ENCODE measurements at places on chromosomes 4 and X. TPM values are rescaled to one million over a fixed set of nuclear protein-coding genes. Genes with fewer than 3 reads are reported as not detected.

Gene BST1
- 1.00 TPM for total RNA-seq

Gene SPANXC
- not detected for total RNA-seq

Gene SH3BP2
- 20.4 TPM for total RNA-seq

Gene NKX6-1
- total RNA-seq = not detected

Gene WAS
- total RNA-seq = 0.67 TPM

Gene RHOXF2
- total RNA-seq = not detected

Gene HTR2C
- 3.2 TPM for total RNA-seq

Gene NR3C2
- 0.22 TPM for total RNA-seq

Gene GPM6B
- 205 TPM for total RNA-seq

GRCh38 chr4:675036-675882 is 917 bp downstream of the MYL5 start:
- DNase-seq = no peak

DNA sequence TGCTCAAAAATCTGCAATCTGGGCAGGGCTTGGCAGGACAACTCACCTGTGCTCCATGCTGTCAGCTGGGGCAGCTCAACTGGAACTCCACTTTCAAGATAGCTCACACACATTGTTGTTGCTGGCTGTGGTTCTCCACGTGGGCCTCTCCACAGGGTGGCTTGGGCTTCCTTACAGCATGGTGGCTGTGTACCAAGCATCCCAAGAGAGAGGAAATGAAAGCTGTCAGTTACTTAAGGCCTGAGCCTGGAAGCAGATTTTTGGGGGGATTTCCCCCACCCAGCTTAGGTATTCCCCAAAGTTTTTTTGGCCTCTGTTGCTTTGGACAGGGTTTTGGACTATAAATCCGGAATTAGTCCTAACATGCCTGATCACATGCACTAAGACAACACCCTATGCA is 81.0 kb downstream of the BCOR start:
- DNase-seq = no peak

- peak; percentile 75 for DNase-seq
These were observed 73.6 kb upstream of the RBMX start for GRCh38 chrX:136953867-136954787.

DNA sequence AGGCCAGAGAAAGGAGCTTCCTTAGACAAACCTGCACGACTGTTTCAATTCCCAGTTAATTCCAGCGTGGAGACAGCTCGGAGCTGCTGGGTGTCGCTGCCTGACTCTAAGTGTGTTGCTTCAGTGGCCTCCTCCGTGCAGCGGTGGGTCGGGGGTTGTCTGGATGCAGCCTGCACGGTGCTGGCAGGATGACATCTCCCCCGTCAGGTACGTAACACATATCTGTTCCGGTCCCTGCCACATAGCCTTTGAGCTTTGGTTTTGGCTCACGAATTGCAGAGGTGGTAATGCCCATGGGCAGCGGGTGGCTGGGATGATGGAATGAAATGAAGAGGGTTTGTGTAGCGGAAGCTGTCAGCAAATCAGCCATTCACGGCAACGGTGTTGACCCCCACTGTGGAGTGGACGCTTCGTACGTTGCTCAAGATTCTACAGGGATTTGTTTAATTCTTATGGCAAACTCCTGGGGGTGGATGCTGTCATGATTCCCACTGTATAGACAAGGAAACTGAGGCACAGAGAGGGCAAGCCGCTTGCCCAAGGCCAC is 33.7 kb upstream of the HMX1 start:
- DNase-seq = peak; percentile 34

- no peak for DNase-seq
These were observed 644.7 kb upstream of the PCDH10 start for GRCh38 chr4:132504438-132504837.

DNA sequence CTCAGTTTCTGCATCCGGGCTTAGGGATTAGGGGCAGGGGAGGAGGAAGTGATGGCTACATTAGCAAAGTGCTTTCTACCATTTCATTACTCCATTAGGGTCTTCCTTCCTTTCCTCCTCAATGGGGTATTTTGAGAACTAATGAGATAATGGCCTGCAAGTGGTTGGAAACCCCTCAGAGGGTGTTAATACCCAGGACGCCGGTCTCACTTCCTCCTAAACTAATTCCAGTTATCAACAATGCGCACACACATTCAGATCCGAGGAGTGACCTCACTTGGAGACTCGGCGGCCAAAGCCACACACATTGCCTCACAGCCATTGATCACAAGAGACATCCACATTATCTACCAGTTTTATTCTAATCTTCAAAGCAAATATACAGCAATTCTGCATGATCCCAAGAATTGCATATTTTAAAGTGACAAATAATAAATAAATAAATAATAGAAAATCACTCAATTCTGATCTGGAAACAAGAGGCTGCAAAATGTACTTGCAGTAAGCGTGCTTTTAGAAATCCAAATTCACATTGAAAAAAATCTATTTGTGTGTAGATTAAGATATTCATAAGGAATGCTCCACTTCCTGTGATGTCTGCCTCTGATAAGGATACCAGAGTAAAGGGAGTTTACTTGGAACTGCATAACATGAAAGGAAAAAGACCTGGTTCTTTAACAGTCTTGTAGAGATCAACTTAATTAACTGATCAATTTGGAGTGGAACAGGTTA is 329.1 kb downstream of the FBXW7 start:
- no peak for DNase-seq

DNA sequence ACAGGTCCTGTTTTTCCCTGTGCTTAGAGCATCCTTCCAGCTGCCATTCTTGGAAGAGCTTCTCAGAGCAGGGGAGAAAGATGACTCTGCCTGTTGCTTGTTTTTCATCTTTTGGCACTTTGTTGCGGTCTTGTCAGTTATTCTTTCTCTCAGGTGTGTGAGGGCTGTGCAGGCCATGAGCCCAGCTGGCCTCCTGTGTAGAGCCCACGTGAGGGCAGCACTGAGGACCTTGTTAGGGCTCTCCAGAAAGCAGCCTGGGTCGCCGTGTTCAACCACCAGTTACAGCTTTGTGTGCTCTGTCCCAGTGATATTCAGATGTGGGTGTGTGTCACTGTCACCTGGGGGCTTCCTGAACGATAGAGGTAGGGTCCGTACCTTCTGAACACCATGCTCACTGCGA is 52.8 kb downstream of the NOP14 start:
- peak; percentile 84 for DNase-seq

DNA sequence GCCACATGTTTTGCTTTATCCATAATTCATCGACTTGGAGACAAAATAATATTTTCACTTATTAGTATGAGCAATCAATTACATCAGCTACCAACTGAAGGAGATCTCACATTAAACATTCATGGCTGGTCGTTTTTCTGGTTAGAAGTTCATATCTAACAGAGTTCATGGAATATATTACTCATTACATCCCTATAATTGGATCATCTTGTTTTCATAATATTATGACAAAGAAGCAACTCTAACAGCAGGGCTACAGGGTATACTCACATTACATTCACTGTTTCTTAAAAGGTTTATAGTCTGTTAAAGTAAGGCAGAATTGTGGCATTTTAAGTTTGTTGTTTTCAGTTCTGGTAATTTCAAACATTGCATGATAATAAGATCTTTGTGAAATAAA is 33.0 kb downstream of the GSTCD start:
- DNase-seq = no peak

- DNase-seq = no peak
These were observed 1103.5 kb upstream of the ADGRL3 start for GRCh38 chr4:60096676-60097075.

DNA sequence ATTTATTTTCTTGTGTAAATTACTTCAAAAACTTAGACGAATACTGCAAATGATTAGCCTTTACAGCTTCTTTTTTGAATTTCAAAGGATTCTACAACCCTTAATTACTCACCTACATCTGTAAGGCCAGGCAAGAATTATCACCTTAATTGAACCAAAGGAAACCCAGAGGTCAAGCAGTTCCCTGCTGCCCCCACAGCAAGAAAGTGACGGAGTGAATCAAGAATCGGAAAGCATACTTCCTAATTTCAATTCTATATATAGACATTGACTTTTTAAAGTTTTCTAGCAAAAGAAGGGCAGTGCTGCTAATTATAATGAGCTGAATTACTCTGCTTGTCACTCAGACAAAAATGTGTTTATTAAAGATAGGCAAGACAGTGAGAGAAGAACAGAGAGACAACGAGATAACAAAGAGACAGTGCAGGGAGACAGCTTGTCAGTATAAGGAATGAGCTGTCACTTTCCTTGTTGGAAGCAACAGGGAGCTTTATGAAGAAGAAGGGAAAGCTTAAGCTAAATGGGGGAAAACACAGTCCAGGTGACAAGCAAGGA is 47.5 kb upstream of the SPANXN4 start:
- DNase-seq = no peak

- DNase-seq = no peak
These were observed 102.9 kb downstream of the KCNIP4 start for GRCh38 chr4:21845663-21846062.

DNA sequence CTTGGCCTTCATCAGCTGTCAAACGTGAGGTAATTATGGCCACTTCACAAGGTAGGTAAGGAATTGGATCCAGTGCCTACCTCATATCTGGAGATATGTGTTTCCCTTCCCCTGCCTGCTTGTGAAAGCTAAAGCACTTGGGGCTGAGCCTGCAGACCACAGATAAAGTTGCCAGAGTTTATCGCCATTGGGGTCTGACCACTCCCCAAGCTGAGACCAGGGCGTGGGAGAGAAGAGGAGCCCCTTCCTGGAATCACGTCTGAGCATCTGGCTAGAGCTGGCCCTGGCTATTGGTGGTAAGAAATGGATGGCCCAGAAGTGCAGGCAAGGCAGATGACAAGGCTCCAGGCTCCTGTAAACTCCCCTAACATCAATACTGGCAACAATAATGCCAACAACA is 2.7 kb downstream of the ALAS2 start:
- no peak for DNase-seq

- no peak for DNase-seq
These were observed 607.3 kb upstream of the AADAT start for GRCh38 chr4:170697045-170697444.

- peak; percentile 87 for DNase-seq
These were observed 11.0 kb upstream of the DUSP9 start for GRCh38 chrX:153635788-153636668.

GRCh38 chr4:183633476-183634400 is 25.2 kb downstream of the RWDD4 start:
- no peak for DNase-seq

GRCh38 chr4:53801373-53801772 is 210.1 kb upstream of the LNX1 start:
- no peak for DNase-seq

- no peak for DNase-seq
These were observed 55.5 kb downstream of the SPANXN4 start for GRCh38 chrX:143081231-143081630.

DNA sequence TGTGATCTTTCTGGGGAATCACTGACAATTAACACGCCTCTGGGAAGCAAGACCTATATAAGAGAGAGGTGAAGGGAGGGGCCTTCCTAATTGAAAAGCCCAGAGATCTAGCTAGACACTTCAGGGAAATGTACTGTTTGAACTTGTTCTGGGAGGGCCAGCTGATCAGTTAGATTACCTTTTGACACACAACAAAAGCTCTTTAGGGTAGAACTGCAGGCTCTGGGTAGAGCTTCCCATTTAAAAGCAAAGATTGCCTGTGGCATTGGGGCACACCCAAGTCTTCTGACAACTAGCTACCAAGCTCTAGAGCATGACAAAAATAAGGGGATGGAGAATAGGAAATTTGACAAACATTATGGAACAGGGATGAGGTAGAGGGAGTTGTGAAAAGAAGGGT is 26.3 kb downstream of the AREG start:
- DNase-seq = no peak

- peak; percentile 65 for DNase-seq
These were observed 22.6 kb downstream of the L1CAM start for GRCh38 chrX:153863251-153863991.

DNA sequence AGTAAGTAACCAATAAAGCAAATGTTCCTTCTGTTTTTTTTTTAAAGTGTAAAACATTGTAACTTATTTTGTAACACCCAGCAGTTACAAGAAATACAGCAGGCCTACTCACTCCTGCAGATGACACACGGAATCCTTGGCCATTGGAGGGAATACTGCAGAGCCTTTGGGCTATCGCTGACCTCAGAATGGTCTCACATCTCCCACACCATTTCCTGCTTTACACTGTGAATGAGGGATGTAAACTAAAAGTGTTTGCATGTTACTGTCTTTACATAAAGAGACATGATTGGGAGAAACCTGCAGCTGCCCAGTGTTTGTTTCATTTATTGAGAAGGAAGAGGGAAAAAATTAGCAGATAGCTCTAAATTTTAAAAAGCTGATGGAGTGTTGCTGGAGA is 64.1 kb downstream of the USP46 start:
- DNase-seq = no peak

DNA sequence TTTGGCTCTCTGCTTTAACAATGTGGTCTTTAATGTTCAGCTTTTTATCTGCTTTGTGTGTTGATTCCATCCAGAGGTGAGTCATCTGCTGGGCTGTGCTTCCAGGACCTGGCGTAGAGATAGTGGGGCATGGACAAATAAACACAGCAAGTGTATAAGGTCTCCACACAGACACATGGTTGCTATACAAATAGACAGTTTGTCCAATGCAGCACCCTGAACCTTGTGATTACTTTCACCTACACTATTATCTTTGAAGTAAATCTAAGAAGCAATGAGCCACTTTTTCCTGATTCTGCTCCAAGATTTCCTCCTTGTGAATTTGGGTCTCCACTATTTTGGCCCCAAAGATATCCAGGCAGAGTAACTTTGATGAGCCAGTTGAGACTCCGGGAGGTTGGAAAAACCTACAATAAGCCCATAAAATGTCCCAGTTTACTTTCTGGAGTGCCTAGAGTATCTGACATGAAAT is 12.1 kb downstream of the PPARGC1A start:
- no peak for DNase-seq

- DNase-seq = no peak
These were observed 153.6 kb downstream of the RASL11B start for GRCh38 chr4:53015681-53016080.

DNA sequence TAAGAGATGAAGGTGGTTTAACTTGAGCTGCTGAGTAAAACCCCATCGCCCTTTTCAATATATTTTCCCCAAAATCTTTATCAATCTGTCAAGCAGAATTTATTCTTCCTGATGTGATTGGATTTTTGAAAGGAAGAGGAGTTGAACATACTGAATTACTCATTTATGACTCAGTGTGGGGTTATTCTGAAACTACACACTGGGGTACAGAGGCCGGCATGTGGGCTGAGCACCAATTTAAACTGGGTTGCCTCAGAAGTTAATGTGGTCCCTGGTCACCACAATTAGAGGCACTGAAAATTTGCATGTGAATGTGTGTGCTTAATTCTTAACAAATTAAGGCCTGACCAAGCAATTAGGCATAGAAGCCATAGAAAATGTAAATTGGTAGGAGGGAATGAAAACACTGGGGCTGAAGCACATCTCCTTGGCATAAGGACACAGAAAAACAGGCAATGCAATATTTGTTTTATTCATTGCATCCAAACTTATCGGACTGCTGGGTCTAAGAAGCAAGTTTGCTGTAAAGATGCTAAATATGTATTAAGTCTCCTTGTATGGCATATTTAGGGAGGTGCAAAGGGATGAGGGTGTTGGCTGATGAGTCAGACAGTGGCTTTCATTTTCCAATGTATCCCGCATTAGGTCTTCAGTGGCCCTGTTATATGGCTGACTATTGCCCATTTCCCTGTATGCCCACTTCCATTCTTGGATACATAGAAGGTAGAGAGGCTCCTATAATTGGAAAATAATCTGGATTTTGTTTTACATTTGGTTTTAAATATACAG is 170.9 kb downstream of the IL15 start:
- no peak for DNase-seq
